Activated T-cell treated with anti-CD3 and anti-CD28 coated beads, Interleukin-2, amount 50 U/mL, for 24 hours (primary cell): ENCODE measurements at places on chromosomes 12 and 14.
A peak's percentile ranks its signal among the peaks of the same experiment; 100 is the strongest.

- no peak for DNase-seq
Measured at GRCh38 chr12:125983094-125983783, 918.0 kb downstream of the AACS start.

GRCh38 chr14:53109105-53110041, 43.8 kb downstream of the DDHD1 start:
- peak; percentile 60 for DNase-seq

DNA sequence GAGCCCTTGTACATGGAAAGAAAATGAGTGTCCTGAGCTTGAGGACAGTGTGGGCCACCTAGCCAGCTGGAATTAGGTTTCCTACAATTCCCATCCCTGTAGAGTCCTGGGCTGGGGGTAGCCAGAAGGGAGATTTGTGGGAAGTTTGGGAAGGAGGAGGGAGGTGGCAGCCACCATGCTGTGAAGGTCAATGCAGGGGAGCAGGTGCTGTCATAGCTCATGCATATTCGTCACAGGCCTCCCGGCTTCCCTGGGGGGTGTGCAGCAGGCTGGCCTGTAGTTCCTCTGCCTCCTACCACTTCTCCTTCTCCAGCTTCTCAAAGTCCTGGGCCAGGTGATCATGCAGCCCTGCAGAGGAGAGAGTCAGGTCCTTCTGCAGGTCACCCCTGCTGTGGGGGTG, 121.3 kb downstream of the TBX3 start:
- no peak for DNase-seq

GRCh38 chr14:104654119-104654518, 35.3 kb upstream of the INF2 start:
- no peak for DNase-seq

DNA sequence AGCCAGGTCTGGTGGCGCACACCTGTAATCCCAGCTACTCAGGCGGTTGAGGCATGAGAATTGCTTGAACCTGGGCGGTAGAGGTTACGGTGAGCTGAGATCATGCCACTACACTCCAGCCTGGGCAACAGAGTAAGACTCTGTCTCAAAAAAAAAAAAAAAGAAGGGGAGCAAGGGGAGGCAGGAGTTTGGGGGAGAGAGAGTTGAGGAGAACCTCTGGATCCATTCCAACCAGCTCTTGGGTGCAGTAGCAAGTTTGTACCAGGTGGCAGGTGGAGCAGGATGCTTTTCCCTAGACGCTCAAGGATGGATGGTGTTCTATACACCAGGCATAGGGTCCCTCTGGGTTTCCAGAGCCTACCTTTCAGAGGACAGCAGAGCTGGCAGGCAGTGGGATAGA, 1.9 kb downstream of the NFE2 start:
- DNase-seq, result no peak

- DNase-seq, result peak; percentile 47
Measured at GRCh38 chr12:56469007-56469930, 891 bp downstream of the SPRYD4 start.

GRCh38 chr12:67239061-67239460, 30.1 kb upstream of the CAND1 start:
- no peak for DNase-seq
